ENCODE measurements at places on chromosomes 7 and 10.

GRCh38 chr7:39557222-39557621, 9.0 kb upstream of the YAE1 start:
- DNase-seq = no peak

- DNase-seq = no peak
Observed at GRCh38 chr10:60490013-60490412, 100.3 kb upstream of the ANK3 start.

DNA sequence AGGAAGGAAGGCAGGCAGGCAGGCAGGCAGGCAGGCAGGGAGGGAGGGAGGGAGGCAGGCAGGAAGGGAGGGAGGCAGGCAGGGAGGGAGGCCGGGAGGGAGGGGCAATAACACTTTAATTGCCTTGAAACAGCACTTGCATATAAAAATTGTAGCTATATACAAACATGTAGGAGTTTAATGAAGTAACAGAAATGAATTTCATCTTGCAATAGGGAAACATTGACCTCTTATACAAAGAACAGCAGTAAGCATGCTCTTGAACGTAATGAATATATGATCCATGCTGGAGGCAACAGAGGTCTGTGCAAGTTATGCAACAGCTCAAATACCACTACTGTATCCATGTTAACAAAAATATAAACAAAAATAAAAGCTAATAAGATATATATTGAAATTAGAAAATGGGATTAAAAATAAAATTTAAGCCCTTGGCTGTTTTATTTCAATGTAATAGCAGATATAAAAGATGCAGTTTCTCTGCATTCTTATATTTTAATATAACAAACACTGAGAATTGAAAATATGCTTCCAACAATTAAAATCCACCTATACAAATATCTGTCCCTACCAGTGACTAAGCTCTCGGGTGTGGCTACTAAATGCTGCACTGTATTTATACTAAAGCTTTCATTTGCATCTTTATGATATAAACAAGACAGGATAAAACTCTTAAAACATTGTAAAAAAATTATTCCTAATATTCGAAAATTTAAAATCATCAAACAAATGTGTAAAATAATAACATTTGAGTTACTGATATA, 50.3 kb downstream of the CACNA2D1 start:
- no peak for DNase-seq

DNA sequence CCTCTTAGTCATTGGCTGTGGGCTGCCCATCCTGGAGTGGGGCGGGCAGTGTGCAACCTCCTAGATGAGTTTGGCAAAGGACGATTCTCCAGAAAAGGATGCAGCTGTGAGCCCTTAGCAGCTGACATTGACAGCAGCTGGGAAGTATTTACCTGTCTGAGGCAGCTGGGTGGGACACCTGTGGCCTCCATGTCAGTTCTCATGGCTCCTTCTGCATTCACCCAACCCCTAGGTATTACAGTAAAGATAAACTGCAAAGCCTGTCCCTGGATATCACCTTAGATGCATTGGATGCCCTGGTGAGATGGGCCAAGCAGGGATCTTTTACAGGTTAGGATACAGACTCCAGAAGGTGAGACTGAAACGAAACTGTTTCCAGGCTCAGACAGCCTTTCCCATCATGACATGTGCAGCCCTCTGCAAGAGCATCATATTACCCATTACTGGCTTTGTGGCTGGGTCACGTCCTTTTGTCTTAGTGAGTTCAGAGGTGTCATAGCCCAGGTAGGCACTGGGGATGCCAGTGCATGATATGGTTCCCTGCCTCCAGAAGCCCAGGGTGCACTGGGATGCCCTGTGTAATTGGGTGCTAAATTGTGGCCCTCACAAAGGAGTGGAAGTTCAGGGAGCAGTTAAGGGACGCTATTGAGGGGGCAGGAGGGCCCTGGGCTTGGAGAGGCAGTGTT, 28.9 kb downstream of the MINDY4 start:
- DNase-seq = no peak

GRCh38 chr7:129903935-129904334, 48.8 kb downstream of the UBE2H start:
- no peak for DNase-seq

DNA sequence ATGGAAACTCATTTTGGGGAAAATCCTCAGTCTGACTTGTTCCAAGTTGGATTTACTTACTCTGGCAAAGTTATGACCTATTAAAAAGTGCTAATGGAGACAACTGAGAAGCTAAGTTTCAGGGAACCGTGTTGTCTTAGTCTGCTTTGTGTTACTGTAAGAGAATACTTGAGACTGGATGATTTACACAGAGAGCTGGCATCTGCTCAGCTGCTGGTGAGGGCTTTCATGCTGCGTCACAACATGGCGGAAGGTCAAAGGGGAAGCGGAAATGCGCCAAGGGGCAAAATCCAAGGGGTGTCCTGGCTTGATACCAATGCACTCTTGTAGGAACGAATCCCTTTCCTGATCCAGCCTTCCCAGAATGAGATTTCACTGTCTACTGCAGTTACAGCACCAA, 46.4 kb downstream of the MTURN start:
- no peak for DNase-seq

DNA sequence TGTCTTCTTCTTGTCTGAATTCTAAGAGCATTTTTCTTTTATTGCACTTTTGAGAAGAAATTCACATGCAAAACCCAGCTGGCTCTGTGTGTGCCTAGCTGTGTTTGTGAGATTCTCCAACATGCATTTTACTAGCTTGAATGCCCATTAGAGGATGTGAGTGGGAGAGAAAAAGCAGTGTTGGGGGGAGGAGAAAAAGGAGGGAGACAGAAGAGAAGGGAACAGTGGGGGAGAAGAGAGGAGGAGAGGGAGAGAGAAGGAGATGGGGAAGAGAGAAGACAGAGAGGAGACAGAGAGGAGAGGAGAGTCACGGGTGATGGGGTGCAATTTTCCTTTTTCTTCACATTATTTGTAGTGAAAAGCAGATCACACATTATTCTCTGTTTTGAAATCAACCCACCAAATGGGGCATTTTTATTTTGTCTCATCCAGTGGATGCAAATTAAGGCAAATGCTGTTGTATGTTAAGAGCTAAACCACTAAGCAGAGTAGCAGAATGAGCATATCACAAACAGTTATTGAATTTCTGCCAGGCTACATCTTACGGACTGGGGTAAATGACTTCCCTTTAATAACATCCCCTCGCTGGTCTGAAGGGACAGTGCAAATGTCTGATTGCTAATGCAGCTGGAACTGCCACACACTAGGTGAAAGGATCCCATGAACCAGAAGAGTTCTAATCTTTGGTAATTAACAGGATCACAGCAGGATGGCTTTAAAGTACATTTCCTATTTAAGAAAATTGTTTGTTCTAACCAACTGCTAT, 849 bp downstream of the LRRN3 start:
- no peak for DNase-seq

DNA sequence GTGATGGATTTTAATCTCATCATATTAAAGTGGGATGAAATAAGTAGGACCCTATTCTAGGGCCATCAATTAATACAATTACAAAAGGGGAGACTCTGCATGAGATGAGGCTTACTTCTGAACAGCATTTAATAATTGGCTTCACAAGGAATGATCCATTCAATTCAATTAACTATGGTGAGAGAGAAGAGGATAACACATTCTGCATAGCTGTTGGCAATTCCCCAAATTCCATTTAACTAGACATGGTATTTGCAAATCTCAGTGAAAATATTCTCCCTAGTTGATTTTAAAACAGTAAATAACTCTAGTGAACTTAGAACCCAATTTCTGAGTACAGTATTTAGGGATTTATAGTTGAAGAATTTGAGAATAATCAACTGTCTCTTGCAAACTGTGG, 145.3 kb downstream of the NOC3L start:
- no peak for DNase-seq

All from activated CD8-positive, alpha-beta memory T cell treated with anti-CD3 and anti-CD28 coated beads for 48 hours (primary cell).